ENCODE measurements at places on chromosomes 4 and X.

GRCh38 chrX:46330513-46330912 is 214.7 kb downstream of the ZNF674 start:
- no peak for DNase-seq

DNA sequence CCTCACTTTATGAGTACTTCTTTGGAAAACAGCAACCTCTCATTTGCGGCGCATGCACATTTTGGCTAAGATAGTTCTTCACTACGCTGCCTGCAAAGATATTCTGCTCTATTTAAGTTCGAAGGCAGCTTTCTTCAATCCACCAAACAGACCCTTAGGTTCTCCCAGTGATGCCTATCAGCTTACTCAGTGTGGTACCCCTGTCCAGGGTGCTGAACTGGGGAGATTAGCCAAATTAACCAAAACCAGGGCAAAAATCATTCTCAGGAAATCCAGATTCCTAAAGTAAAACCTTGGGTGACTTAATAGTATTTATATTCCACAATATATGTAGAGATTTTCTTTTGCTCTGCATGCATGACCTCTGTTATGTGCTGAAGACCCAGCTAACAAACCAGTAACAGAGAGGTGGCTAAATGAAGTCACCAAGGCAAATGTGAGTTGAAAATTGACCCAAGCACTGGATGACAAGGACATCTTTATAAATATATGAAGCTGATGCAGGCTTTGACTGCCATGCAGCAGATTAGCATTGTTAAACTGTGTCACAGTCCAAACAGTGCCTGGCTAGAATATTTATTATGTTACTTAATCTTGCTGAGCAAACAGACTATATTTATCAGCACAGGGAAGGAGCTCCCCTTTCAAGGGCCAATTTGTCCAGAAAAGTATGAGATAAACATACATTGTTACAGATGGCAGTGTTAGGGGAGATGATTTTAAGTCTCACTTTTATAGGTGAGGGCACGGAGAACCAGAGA is 418.2 kb downstream of the STIM2 start:
- DNase-seq = peak; percentile 66

DNA sequence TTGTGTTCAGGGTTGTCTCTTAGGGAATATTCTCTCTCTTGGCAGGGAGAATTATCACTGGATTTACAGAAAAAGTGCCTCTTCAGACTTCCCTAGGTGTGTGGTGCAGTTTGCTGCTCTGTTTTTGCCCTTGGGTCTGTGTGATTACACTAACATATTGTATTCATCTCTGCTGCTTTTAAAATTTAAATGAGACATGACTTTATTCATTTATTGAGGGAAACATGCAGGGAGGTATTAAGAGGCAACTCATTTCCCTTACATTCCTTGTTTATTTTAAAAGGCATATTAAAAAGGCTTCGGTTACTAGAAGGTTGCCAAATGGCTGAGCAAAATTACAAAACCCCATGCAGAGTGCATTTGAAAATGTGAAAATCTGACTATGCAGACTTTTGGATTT is 135.1 kb upstream of the GEMIN8 start:
- no peak for DNase-seq

DNA sequence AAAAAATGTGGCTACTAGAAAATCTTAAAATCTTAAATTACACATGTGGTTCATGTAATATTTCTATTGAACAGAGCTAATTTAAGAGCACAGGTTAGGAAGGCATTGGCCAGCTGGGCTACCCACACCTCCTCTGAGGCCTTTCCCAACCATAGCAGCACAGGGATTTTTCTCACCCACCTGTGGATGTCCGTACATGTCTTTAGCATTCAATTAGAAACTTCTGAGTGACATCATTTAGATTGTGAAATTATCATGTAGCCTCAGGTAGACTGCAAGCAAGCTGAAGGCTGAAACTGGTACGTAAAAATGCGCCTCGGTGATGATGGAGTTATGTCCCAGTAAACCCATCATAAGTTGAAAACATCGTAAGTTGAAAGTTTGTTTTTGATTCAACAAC is 31.2 kb downstream of the SCARB2 start:
- DNase-seq = no peak

DNA sequence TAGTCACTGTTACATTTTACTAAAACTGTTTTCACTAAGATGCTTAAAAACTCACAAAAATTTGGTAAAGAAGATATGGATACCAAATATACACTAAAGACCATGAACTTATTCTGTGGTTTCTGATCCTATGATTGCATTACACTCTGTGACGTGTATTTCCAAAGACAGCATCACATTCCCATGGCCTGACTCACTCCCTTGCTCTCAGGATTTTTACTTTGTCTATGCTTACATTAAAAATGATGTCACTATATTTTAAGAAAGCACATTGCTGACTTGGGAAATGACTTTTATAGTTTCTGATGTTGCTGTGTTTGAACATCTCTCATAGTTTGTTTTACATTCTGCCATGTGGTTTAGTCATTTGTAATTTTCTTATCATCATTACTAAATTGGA is 327.9 kb upstream of the MAGEB18 start:
- DNase-seq = no peak

GRCh38 chr4:142150483-142150882 is 514.1 kb downstream of the IL15 start:
- DNase-seq = no peak

DNA sequence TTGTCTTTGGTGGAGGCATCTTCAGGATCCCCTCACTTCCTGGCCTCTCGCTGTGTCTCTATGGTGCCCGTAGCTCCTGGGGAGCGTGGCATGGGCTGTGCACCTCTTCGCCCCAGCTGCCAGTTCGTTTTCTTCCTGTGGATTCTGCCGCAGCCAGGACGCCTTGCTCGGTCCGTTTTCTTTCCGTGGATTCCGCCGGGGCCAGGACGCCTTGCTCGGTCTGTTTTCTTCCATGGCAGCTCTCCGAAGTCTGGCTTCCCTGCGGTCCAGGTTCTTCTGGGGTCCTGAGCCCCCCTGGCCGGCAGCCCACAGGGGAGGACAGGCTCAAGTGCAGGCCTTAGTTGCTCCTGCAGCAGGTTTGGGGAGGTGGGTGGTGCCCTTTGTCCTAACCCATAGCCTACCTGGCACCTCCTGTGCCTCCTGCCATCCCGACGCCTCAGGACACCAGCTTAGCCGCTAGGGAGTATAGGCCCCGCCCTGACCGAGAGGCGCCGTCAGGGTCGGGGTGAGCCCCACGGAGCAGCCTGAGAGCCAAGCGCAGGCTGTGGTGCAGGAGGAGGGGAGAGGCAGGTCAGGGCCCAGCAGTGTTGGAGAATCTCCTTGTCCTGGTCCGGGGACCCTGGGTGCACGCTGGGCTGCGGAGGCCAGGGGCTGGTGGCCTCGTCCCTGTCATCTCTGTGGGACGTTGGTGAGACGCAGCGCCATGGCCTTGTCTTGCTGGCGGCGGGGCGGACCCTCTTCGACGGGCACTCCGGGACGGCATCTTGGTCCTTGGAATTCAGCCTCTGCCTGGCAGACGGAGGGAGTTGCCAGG is 27.1 kb downstream of the UVSSA start:
- DNase-seq = no peak

DNA sequence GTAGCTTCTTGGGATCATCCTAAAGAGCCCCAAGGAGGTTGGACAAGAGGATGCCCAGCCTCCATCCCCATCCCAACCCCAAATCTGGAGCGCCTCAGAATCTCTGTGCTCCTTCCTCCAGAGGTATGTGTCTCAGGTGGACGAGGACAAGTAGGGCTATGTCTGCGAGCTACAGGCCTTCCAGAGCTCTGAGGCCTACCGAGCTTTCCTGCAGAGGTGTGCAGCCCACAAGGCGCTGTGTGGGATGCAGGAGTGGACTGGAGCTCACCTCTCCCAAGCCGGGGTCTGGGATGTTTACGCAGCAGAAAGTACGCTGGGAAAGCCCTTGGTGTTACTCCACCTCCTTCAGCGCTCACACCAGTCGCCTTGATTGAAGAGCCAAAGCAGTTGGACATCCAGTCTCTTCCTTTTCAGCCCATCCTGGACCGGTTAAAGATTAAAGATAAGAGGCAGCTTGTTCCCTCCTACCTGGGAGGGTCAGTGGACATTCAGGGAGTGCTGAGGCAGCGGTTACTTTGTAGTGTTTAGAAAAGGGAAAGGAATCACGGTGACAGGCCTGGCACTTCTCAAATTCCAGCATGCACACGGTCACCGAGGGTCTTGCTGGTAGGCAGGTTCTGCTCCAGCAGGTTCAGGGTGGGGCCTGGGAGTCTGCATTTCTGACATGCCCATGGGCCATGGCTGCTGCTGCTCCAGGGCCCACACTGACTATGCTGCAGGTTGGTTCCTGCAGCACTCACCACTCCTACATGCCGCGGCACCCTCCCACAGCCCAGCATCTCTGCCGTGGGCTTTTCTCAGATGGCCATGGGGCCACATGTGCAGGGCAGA is 29.5 kb upstream of the JAKMIP1 start:
- no peak for DNase-seq

DNA sequence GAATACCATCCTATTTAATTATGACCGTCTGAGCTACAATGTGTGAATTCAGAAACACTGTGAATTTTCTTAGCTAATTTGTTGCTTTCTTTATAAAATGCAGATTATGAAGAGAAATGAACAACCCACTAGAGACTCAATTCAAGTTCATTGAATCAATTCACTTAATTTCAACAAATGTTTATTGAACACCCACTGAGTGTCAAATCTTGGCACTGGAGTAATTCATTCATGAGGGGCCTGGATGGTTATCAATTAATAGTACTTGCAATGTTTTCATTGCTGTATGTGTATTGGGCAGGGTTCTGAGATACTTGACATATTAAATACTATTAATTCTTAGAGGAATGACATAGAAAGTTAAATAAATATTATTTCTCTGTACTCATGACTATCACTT is 789.4 kb downstream of the STPG2 start:
- DNase-seq = no peak

- DNase-seq = no peak
Measured at GRCh38 chr4:28523681-28524190, 1663.1 kb downstream of the STIM2 start.

Measured in neuronal stem cell (in vitro differentiated cells).